Activated naive CD4-positive, alpha-beta T cell (primary cell): ENCODE measurements at places on chromosomes 2 and 18.

- no peak for DNase-seq
Measured at GRCh38 chr2:215635071-215635787, 199.4 kb upstream of the FN1 start.

- no peak for DNase-seq
Measured at GRCh38 chr2:168245074-168245825, 2.1 kb downstream of the STK39 start.

GRCh38 chr2:60361498-60361897, 192.0 kb downstream of the BCL11A start:
- DNase-seq, result no peak

- no peak for DNase-seq
Measured at GRCh38 chr2:200243441-200243840, 63.1 kb upstream of the SPATS2L start.

DNA sequence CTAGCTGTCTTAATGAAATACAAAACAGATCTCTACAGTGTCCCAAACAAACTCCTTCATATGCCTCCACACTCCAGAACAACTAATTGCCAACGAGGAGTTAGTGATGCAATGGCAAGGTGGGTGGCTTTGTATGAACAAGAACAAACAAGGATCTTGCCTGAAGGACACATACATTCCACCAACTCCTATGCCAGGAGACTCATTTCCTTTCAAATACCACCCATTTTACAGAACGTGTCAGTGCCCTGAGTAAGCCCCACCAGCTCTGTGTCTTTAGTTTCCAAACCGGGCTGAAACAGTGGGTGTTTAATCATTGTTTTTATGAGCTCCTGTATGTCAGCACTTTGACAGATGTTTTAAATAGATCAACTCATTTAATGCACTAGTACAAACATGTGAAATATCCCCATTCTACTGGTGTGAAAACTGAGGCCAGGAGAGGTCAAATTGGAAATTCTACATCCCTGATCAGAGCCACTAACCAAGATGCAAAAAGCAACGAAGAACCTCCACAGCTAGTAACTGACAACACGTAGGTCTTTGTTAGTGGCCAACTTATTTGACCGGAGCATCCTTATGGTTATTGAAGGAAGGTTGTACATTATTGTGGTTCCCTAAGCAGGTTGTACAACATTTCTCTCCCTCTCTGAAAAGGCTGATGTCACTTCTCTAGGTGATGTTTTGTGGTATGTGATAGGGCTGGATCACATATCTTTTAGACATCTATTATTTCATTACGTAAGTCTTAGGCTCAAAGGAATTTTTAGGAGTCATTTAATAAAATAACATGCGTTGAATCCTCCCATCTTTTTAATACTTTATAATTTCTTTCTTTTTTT, 534.9 kb upstream of the TNP1 start:
- no peak for DNase-seq

DNA sequence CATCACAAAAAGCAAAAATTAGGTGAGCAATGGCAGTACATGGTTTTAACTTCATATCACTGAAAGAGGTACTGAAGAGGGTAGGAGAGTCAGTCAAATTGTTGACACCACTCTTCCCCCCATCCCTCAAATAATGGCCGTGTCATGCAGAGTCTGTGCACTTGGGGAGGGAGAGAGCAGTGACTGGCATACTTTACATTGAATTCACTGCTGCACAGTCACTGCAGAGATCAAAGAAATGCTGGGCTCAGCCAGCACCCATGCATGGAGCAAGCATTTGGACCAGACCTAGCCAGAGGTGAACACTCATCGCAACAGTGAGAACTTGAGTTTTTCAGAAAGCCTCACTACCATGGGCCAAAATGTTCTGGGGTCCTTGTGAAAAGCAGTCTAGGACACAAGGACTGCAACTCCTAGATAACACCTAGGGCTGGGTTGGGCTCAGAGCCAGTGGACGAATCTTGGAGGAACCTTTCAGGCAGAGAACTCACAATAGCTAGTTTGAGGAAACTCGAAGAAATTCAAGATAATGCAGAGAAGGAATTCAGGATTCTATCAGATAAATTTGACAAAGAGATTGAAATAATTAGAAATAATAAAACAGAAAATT, 112.9 kb downstream of the NR4A2 start:
- no peak for DNase-seq

GRCh38 chr2:96408616-96409015, 73.0 kb downstream of the NCAPH start:
- DNase-seq, result no peak

GRCh38 chr2:31079665-31080064, 58.6 kb downstream of the GALNT14 start:
- no peak for DNase-seq

GRCh38 chr2:29841386-29842004, 79.9 kb downstream of the ALK start:
- DNase-seq, result no peak

GRCh38 chr18:23580677-23581367, 5.5 kb downstream of the NPC1 start:
- DNase-seq, result no peak

GRCh38 chr2:202545523-202545922, 89.2 kb upstream of the FAM117B start:
- DNase-seq, result no peak

DNA sequence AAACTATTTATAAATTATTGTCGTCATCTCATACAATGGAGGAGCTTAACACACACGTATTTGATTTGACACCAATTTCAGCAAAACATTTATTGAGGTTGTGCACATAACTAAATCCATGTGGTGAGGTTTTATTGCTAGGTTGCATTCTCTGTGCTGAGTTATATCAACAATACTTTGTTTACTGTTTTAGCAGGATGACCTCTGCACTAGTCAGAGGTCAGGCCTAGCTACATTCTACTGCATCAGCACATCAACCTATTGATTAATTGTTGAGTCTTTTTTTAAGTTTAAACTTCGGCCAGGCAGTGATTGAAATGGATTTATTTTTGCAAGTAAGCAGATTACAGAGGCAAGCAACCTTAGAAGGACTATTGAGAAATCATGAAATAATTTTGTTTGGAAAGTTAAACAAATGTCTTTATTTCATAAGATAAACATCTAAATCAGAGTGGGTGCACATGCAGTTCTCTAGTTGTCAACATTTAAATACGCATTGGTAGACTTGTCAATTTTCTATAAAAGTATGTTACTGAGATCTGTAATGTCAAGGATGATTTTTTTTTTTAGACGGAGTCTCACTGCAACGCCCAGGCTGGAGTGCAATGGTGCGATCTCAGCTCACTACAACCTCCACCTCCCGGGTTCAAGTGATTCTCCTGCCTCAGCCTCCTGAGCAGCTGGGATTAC, 75.2 kb upstream of the CD28 start:
- no peak for DNase-seq

DNA sequence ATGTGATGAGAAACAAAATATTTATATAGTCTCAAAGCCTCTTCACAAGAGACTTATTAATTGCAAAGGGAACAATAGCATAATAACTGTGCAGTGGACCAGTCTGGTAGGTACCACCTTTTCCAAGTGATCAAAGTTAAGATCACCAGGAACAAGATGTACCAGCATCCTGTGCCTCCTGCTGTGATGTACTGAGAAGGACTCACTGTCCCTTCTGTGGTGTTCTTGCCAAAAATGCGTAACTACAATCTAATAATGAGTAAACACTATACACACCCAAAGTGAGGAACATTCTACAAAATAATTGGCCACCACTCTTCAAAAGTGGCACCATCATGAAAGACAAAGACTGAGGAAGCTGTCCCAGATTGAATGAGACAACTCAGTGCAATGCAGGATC, 14.5 kb downstream of the GNLY start:
- DNase-seq, result no peak

DNA sequence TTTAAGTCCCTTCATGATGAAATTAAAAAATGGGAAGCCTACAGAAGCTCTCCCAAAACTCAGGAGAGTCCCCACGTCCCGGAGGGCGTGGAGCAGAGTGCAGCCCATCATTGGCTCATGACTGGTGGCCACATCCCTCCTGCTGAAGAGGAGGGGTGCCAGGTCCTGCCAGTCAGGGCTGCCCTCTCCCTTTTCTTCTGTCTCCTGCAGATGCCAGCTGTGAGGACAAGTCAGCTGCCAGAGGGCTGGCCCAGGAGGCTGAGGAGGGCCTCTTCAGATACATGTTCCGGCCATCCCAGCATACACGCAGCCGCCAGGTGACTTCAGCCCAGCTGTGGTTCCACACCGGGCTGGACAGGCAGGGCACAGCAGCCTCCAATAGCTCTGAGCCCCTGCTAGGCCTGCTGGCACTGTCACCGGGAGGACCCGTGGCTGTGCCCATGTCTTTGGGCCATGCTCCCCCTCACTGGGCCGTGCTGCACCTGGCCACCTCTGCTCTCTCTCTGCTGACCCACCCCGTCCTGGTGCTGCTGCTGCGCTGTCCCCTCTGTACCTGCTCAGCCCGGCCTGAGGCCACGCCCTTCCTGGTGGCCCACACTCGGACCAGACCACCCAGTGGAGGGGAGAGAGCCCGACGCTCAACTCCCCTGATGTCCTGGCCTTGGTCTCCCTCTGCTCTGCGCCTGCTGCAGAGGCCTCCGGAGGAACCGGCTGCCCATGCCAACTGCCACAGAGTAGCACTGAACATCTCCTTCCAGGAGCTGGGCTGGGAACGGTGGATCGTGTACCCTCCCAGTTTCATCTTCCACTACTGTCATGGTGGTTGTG, 2.6 kb downstream of the INHA start:
- no peak for DNase-seq

DNA sequence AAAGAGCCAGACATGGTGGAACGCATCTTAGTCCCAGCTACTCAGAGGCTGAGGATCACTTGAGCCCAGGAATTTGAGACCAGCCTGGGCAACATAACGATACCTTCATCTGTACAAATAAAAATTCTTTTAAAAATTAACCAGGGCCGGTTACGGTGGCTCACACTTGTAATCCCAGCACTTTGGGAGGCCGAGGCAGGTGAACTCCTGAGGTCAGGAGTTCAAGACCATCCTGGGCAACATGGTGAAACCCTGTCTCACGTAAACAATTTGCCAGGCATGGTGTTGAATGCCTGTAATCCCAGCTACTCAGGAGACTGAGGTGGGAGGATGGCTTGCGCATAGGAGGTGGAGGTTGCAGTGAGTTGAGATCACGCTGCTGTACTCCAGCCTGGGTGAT, 25.8 kb upstream of the KCNG3 start:
- DNase-seq, result no peak

DNA sequence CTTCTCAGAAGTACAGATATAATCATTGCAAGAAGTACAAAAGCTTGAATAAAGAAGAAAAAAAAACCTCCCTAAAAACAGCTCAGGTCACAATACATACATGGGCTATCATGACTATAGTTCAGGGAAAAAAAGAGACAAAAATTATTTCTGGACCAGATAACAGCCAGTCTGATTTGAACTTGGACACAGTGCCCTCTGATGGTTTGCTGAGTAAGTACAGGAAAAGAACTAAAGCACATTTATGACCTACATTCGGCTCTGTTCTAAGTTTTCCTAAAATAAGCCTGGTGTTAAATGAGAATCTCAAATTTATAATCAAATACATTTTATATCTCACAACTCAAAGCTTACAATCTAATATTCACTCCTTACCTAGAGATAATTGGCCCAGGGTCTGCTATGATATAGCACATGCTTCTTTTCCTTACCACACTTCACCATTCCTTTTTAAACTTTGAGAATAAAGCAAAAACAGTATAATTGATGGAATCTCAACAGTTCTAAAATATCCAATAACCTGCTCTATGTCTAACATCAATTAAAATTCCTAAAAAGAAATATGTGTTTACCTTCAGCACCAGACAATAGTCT, 81.1 kb downstream of the RAPH1 start:
- no peak for DNase-seq

DNA sequence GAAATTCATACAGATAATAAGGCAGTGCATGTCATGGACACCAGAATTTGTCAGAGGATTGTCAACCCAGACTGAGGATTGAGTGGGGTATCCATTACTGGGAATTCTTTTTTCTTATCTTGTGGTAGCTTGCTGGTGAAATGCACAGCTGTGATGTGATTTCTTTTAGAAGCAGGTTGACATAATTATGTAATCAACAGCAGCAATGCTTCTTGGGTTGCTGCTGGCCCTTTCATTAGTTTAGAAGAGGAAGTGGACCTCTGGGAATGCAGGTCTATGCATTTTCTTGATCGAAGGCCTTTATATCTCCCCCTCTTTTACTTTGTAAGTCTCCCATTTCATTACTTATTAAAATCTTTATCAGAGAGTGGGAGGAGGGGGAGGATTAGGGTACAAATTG, 319.9 kb downstream of the AGPS start:
- DNase-seq, result no peak

DNA sequence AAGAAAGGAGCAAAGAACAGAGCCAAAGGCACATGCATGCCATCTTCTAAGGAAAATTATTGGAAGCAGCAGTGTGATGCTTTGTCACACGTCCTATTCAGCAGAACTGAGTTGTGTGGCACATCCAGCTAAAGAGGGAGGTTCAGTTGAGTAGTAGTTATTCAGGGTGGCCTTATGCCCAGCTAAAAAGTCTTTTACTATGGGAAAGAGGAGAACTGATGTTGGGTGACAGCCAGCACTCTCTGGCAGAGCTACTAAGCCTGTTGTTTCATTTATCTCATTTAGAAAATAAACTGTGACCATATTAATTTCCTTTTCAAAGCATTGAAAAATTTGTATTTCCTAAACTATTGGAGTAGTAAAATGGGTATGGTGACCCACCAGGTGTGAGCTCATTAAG, 18.5 kb downstream of the ITGA6 start:
- no peak for DNase-seq

DNA sequence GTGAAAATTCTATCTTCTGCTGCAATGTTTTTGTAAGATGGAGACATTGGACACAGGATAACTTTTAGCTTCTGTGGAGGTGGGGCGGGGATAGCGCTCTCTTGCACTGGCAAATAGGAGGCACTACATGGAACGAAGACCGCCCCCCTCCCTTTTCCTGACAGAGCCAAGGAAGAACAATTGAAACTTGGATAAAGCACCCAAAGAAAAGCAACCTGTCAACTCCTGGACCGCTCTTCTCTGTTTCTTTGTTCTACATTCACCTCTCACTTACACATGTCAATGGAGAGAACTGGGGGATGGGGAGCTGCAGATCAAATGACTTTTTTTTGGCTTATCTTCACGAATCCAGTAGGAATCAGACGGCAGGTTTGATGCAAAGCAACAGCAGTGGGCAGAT, 126.3 kb upstream of the CHAC2 start:
- no peak for DNase-seq

GRCh38 chr2:171669121-171669520, 18.1 kb upstream of the DYNC1I2 start:
- DNase-seq, result no peak
